ENCODE measurements at places on chromosomes 1 and 21.

DNA sequence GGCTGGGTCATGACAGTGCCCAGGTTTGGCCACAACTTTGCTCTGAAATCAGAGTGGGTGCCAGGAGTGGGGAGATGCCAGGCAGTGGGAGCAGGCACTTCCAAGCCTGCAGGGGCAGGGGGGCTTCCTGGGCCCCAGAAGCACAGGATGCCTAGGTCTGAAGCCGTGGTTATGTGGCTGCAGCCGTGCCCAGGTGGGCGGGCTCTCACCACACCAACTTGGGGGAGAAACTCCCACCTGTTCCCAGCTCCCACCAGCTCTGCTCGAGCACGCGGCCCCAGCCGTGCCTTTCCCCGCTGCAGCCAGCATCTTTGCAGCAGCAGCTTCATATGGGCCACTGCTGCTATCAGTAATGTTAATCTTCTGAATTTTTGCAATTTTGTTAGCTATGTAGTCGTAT is 331.4 kb downstream of the USP25 start:
- H3K27ac ChIP-seq, result no peak overlapping the region
- no peak for DNase-seq
- no peak overlapping the region for H3K4me3 ChIP-seq
- no peaks in the 10 kb centered on the region for H3K27me3 ChIP-seq
- H3K36me3 ChIP-seq, result no peaks in the 10 kb centered on the region

DNA sequence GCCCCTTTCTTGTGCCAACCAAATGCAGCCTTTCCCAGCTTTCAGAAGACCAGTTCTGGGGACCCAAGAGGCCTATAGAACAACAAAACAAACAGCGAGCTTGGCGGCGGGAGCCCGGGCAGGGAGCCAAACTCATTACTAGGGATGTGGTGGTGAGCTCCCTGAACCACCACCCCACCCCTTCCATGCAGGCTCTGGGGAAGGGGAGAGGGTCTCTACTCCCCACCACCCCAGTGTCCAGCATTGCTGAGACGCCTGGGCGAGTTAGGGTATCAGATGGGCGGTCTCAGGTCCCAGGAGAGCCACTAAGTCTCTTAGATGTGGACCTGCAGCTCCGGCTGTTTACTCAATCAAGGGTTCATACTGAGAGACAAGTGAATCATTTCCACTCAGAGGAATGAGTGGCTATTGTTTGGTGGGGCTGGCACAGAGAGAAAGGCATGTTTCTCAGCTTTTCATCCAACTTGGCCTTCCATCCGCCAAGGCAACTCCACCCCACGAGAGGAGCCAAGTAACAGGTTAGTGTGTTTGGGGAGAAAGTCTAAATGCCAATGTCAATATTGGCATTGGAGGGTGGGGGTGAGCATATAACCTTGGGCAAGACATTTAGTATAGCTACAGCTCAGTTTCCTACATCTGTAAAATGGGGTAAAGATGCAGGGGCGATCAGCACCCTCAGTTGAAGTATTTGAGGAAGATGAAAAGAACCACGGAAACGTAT is 40.9 kb downstream of the PLXNA2 start:
- DNase-seq, result no peak
- no peaks in the 10 kb centered on the region for H3K4me1 ChIP-seq
- H3K4me3 ChIP-seq, result no peak overlapping the region
- H3K27me3 ChIP-seq, result no peaks in the 10 kb centered on the region
- no peaks in the 10 kb centered on the region for H3K36me3 ChIP-seq

GRCh38 chr1:17215545-17215890 is 10.6 kb downstream of the PADI1 start:
- no peaks in the 10 kb centered on the region for H3K36me3 ChIP-seq
- peaks cover 21% of the 10 kb centered on the region for H3K4me1 ChIP-seq
- H3K27me3 ChIP-seq, result no peaks in the 10 kb centered on the region

- H3K36me3 ChIP-seq, result no peaks in the 10 kb centered on the region
- peak overlapping the region; percentile 15 for H3K4me3 ChIP-seq
- peak overlapping the region; percentile 89 for H3K27ac ChIP-seq
- DNase-seq, result no peak
- peaks cover 34% of the 10 kb centered on the region for H3K4me1 ChIP-seq
Observed at GRCh38 chr1:116503546-116504307, 67.1 kb downstream of the CD58 start.

DNA sequence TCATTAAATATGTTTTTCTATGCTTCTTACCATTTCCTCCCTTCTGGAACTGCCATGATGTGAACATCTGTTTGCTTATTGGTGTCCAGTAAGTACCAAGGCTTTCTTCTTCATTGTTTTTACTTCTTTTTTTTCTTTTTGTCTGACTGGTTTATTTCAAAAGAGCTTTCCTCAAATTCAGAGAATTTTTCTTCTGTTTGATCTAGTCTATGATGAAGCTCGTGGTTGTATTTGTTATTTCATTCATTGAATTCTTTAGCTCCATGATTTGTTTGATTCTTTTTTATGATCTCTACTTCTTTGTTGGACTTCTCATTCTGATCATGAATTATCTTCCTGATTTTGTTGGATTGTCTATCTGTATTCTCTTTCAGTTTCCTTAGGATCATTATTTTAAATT is 49.5 kb upstream of the PKN2 start:
- H3K4me3 ChIP-seq, result no peak overlapping the region
- no peaks in the 10 kb centered on the region for H3K4me1 ChIP-seq
- H3K27ac ChIP-seq, result no peak overlapping the region
- H3K27me3 ChIP-seq, result no peaks in the 10 kb centered on the region
- no peaks in the 10 kb centered on the region for H3K36me3 ChIP-seq

GRCh38 chr1:235998812-235999211 is 66.1 kb downstream of the NID1 start:
- H3K4me3 ChIP-seq, result no peak overlapping the region
- H3K4me1 ChIP-seq, result peaks cover 23% of the 10 kb centered on the region
- no peaks in the 10 kb centered on the region for H3K36me3 ChIP-seq
- no peaks in the 10 kb centered on the region for H3K27me3 ChIP-seq

GRCh38 chr1:226066415-226067078 is 4.0 kb downstream of the H3-3A start:
- no peak for DNase-seq
- H3K27ac ChIP-seq, result no peak overlapping the region
- H3K4me3 ChIP-seq, result no peak overlapping the region
- H3K36me3 ChIP-seq, result peaks cover 51% of the 10 kb centered on the region
- no peaks in the 10 kb centered on the region for H3K27me3 ChIP-seq

GRCh38 chr1:92066321-92066720 is 8.9 kb downstream of the SETSIP start:
- DNase-seq, result no peak
- no peaks in the 10 kb centered on the region for H3K4me1 ChIP-seq
- H3K27ac ChIP-seq, result no peak overlapping the region
- no peak overlapping the region for H3K4me3 ChIP-seq

GRCh38 chr1:65980237-65980636 is 187.5 kb downstream of the PDE4B start:
- no peak overlapping the region for H3K4me3 ChIP-seq
- no peaks in the 10 kb centered on the region for H3K4me1 ChIP-seq
- H3K27ac ChIP-seq, result no peak overlapping the region
- H3K27me3 ChIP-seq, result no peaks in the 10 kb centered on the region

DNA sequence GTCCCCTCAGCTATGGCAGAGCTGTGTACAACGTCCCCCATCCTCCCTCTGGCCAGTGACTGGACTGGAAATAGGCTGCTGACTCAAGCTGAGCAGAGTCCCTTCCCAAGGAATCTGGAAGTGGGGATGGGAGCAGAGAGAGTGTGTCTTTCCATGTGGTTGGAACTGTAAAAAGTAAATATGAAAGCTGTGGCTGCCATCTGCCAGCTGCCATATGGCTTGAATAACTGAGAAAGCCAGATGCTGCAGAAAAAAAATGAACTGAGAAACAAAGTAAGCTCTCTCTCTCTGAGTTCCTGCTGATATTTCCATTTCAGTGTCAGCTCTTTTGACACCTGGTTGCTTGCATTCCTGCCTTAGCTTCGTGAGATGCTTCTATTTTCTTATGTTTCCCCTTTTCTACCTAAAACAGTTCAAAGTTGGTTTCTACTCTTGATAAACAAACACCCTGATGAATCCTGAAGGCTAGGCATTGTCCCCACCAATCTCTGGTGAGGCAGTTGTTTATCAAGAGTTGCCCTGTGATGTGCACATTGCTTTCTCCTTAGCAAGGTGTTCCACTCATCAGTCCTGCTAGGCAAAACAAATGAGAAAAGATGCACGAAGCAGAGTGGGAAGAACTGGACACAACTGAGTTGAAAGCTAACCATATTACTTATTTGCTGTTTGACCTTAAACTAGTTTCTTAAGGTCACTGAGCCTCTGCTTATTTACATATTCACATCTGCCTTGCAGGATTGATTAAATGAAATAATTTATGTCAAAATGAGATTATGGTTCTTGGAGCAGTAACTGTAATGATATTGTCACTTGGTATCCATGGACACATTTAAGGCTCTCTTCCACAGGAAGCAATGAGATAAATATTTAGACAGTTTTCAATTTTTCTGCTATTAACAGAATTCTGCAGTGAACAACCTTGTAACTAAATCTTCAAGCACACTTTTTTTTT is 16.6 kb upstream of the DR1 start:
- H3K4me1 ChIP-seq, result no peaks in the 10 kb centered on the region
- H3K27me3 ChIP-seq, result no peaks in the 10 kb centered on the region
- no peaks in the 10 kb centered on the region for H3K36me3 ChIP-seq
- H3K27ac ChIP-seq, result no peak overlapping the region
- H3K4me3 ChIP-seq, result no peak overlapping the region

DNA sequence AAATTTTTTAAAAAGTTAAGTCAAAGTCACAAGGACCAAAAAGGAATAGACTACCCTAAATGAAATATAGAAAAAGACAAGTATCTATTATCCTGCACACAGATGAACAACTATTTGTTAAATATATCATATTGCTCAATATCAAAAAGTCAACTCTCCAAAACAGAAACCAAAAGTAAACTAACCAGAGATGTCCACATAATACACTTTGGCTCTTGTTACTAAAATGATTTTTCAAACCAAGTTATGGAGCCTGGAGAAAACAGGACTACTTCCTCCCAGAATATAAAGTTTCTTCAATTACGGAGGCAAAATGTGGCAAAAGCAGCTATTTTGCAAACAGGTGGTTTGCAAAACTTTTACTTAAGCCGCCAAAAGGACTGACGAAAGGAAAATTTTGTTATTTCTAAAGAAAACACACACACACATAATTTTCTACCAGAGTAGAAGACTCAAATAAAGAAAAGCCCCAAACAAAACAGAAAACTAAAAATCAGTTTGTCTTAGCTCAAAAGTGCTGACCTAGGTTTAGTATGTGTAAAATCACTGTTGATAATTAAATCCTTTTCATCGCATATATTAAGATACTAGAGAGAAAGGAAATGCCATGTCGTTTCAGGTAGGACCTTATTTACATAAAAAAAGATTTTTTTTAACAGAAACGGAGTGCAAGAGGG is 1.1 kb downstream of the DPYD start:
- H3K4me1 ChIP-seq, result peaks cover 15% of the 10 kb centered on the region
- peak overlapping the region; percentile 85 for H3K27ac ChIP-seq
- H3K36me3 ChIP-seq, result no peaks in the 10 kb centered on the region
- no peaks in the 10 kb centered on the region for H3K27me3 ChIP-seq

DNA sequence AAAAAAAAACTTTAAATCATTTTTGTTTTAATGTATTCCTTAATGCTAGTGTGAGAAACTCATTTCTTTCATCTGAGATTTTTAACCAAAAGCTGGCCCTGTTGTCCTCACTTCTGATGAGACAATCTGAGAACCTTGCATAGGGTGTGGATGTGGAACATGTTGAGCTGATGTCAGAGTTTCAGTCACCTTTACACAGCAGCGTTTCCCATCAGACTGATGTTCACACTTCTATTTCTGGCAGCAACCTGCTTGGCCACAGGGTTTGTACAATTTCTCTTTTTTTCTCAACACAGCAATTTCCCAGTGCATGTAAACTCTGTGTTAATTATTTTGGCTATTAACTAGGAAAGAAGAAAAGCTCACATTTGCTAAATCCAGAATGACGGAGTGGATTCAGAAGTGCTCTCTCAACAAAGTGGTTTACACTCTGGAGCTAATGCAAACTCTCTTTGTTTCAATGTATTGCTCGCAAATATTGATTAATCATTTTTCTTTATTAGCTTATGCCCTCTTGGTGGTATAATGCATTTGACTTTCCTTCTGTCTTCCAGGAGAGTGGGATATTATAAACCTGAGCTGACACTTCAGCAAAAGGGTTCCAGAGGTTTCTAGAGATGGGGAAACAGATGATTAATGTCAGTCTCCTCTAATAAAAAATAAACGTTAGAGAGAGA is 70.5 kb upstream of the HSPA13 start:
- H3K27me3 ChIP-seq, result no peaks in the 10 kb centered on the region
- no peaks in the 10 kb centered on the region for H3K36me3 ChIP-seq
- H3K27ac ChIP-seq, result no peak overlapping the region
- H3K4me1 ChIP-seq, result no peaks in the 10 kb centered on the region
- H3K4me3 ChIP-seq, result no peak overlapping the region
- no peak for DNase-seq

DNA sequence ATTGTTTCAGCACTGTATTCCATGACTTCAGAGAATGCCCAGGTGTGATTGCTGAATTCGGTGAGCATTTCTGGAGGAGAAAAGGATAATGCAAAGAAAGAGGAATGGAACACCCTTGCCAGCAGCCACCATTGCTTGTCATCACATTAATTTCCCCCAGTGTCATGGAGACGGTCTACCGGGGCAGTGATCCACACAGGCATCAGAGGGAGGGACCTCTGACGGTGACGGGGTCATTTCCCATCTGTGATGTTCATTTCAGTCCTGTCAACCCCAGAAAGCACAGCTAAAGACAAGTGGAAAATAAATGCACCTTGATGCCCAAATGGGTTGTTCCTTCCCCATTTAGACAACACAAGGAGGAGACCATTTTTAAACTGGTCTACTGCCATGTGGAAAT is 376.4 kb downstream of the PCP4 start:
- H3K27ac ChIP-seq, result no peak overlapping the region
- no peak overlapping the region for H3K4me3 ChIP-seq
- DNase-seq, result no peak

GRCh38 chr21:29606613-29607012 is 307.9 kb downstream of the BACH1 start:
- H3K27me3 ChIP-seq, result no peaks in the 10 kb centered on the region
- H3K36me3 ChIP-seq, result no peaks in the 10 kb centered on the region
- H3K4me1 ChIP-seq, result no peaks in the 10 kb centered on the region
- no peak for DNase-seq
- H3K27ac ChIP-seq, result no peak overlapping the region

- H3K27ac ChIP-seq, result no peak overlapping the region
- H3K36me3 ChIP-seq, result no peaks in the 10 kb centered on the region
- H3K4me1 ChIP-seq, result no peaks in the 10 kb centered on the region
- no peaks in the 10 kb centered on the region for H3K27me3 ChIP-seq
- DNase-seq, result no peak
Observed at GRCh38 chr1:202203238-202204039, 9.8 kb downstream of the LGR6 start.
